OCI-M1 (cell line): ENCODE measurements at places on chromosomes 7 and 10.

DNA sequence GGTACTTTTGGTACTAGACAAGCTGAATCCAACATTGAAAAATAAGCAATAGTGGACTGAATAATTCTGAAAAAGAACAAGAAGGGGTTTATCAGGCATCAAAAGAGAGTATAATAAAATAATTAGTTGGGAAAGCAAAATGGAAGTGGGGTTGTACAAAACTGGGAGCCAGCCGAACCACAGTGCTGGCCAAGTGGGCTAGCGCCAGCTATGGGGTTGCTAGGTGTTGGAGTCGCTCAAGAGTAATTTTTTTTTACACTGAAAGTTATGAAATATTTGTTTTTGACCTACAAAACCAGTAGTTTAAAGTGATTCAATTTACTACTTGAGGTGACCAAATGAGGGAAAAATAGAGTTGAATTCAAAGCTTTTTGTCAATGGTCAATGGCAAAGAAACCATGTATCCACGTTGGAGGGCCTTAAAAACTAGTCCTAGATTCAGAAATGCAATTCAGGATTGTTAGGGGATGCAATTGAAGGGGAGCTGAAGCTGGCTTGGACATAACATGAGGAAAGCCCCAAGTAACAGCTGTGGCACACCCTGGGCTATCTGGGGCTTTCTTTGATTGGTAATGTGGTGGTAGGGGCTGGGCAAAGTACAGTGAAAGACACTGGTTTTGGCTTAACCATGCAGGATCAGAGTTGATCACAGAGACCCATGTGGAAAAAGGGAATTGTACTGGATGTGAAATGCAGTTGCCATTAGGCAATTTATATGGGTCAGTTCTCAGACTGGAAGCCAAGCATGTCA lies 28.3 kb upstream of the MSMB start:
- DNase-seq: no peak

DNA sequence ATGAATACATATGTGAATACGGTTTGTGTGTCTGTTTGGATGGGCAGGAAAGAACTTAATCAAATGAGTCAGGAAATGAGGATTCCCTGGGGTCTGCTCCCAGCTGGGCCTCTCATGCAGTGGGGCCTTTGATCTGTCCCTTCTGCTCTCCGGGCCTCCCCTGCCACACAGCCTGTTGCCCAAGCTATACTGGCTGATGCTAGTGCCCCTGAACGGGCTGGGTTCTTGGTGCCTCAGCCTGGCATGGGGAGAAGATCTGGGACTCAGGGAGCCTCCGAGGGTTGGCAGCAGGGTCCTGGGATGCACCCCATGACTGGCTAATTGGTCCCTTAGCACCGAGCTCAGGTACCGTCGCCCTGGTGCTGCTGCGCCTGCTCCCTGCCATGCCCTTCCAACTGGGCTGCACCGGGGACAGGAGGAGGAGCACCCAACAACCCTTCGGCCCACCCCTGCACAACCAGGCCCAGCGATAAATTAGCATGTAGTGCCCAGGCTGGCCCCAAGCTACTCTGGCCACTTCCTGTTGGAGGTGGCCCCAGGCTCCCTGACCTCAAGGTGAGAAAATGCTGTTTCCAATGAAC lies 59.9 kb upstream of the DUSP5 start:
- no peak for DNase-seq

DNA sequence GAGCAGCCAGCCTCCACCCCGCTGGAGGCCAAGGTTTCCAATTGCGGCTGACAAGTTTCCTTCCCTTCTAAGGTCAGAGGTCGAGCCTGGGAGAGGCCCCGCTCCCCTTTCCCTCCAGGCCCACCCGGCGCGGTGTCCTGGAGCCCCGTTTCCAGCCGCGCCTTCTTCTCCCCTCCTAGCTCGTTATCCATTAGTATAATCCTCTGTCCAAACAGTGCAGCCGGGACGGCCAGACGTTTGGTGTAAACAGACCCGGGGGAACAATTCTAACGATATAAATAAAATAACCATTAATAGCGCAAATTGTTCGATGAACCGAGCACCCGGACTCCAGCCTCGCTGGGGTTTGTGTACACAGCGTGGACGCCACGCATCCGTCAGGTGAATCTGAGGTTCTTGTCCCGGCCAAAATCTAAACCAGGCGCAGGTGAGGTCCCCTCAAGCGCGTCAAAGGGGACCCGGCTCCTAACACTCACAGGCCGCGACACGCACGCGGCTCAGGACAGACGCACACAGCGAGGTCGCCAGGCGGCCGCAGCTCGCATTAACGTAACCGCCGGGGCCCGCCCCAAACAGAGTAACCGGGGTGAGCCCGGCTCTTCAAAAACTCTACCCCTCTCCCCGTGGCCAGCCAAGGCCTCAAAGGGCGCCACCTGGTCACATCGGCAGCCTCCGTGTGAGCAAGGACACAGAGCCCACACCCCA lies 10.8 kb upstream of the NKX2-3 start:
- DNase-seq: no peak

GRCh38 chr7:26910221-26910620 lies 45.8 kb upstream of the SKAP2 start:
- DNase-seq: no peak

DNA sequence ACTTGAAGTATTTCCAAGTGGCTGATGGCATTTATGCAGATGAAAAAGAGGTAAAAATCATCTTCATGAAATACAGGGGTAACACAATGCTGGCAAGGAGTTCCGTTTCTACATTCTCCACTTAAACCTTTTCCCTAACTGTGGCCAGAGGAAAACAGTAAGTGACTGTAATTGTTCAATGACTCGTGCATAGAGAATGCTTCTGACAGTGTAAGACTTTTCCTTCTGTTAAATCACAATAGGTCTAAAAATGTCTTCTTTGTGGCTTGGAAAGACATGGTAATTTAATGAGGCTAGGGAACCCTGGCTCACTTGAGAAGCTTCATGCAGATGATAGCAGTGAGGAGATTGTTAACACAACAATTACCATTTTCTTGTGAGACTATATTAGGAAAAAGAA lies 50.3 kb upstream of the RSU1 start:
- DNase-seq: no peak
